Progenitor cell of endocrine pancreas (in vitro differentiated cells): ENCODE measurements at places on chromosomes 3 and 15. TPM values are rescaled to one million over a fixed set of nuclear protein-coding genes. Genes with fewer than 3 reads are reported as not detected.

DNA sequence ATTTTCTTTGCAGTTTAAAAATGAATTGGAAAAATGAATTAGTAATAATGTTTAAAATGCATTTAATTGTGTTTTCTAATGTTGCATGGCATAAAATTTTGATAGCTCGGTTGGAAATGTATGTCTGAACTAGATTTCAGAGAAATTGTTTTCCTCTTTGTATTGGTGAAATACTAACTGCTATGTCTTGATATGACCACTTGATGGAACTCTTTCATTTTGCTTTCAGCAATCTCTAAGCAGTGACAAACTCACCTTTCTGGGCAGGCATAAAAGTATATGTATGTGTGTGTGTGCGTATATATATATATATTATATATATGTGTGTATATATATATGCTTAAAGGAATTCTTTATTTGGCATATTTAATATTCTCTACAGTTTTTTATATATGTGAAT lies 239.3 kb upstream of the ZNF717 start:
- no peak for DNase-seq

GRCh38 chr3:104102386-104102785 lies 1264.3 kb upstream of the ALCAM start:
- no peak for DNase-seq

GRCh38 chr15:36232491-36232890 lies 346.9 kb upstream of the CDIN1 start:
- no peak for DNase-seq

- DNase-seq = peak; percentile 68
These were observed 36.4 kb downstream of the FAM3D start for GRCh38 chr3:58630076-58630709.

DNA sequence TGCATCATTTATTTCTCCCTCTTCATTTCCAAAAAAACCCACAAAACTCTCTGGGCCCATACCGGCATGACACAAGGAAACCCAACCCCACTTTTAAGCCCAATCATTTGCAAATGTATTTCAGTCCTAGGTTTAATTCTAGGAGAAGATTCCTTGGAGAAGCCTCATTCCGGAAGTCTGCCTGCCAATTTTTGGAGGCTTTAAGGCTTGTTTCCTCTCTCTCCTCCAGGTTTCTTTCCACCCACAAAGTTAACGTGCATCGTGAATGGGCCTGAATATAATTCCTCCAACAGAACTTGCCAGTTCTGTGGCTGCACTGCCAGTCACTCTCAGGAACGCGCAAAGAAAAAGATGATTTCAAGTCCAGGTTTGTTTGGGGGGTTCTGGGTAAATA lies 69.9 kb upstream of the FOXP1 start:
- no peak for DNase-seq

- DNase-seq = no peak
These were observed 365.7 kb downstream of the CTNNB1 start for GRCh38 chr3:41565003-41565402.

DNA sequence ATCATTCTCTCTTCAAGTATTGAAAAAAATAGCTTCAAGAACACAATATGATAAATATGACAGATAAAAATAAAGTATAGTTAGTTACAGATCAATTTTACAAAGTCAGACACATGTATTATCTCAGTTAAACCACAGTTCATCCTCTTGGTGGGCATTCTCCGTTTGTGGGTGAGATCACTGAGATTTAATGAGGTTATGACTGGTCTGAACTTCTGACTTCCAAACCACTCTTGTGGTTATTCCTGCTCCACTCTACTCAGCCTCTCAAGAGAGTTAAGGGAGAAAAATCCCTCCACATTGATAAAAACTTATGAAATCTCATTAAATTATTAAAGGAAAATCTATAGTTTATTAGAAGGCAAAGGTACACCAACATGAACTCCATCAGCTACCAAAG lies 229.9 kb upstream of the LRTM1 start:
- DNase-seq = no peak

- no peak for DNase-seq
These were observed 13.2 kb downstream of the LIMD1 start for GRCh38 chr3:45607790-45608189.

GRCh38 chr3:88617283-88617682 lies 467.5 kb downstream of the C3orf38 start:
- DNase-seq = no peak

GRCh38 chr3:43334976-43335375 lies 48.6 kb downstream of the SNRK start:
- no peak for DNase-seq

GRCh38 chr3:40179016-40179415 lies 130.5 kb upstream of the EIF1B start:
- DNase-seq = peak; percentile 67

- no peak for DNase-seq
These were observed 622.0 kb upstream of the KCNMB2 start for GRCh38 chr3:177914224-177914623.

- no peak for DNase-seq
These were observed 6.7 kb downstream of the KBTBD13 start for GRCh38 chr15:65083262-65083701.

DNA sequence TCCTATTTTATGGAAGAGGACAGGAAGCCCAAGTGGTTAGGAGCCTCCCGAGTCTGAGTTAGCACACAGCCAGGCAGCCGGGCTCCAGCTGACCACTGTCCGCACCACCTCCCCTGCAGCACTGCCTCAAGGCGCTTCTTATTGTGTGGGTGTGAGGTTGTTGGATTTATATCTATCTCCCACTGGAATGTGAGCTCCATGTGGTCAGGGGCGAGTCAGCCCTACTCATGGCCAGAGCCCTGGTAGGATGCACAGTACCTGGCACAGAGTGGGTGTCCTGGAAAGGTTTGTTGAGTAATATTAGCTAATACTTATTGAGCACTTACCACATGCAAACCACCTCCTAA lies 9.7 kb upstream of the FBLN2 start:
- DNase-seq = no peak

- DNase-seq = no peak
These were observed 121.8 kb upstream of the SMAD3 start for GRCh38 chr15:66943456-66944095.

GRCh38 chr15:20340331-20340811 lies 201.2 kb downstream of the GOLGA6L6 start:
- peak; percentile 84 for DNase-seq

DNA sequence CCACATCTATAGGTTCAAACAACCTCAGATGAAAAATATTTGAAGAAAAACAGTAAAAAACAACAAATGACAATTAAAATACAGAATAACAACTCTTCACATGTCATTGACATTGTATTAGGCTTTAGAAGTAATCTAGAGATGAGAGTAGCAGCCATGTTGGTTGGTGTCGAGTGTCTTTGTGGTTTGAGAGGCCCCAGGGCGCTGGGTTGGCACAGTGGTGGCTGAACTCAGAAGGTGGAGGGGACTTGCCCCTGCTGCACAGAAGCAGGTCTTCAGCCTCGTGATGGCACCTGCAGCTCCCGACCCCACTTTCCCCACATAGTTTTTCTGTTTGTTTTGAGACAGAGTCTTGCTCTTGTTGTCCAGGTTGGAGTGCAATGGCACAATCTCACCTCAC lies 187.2 kb downstream of the OSBPL10 start:
- DNase-seq = no peak

GRCh38 chr3:21995079-21995607 lies 244.1 kb upstream of the ZNF385D start:
- DNase-seq = no peak

CHST2 gene
- 10.8 and 13.2 TPM in 2 replicates for total RNA-seq

SPATA12 gene
- 0.14 and 0.16 TPM in 2 replicates for total RNA-seq

THAP10 gene
- 4.1 and 4.5 TPM in 2 replicates for total RNA-seq

UROC1 gene
- total RNA-seq = not detected in 2 replicates

LRRK1 gene
- total RNA-seq = 0.86 and 1.6 TPM in 2 replicates

TLR9 gene
- not detected in 2 replicates for total RNA-seq
